ENCODE measurements at places on chromosomes 2 and 18.
A peak's percentile ranks its signal among the peaks of the same experiment; 100 is the strongest.

DNA sequence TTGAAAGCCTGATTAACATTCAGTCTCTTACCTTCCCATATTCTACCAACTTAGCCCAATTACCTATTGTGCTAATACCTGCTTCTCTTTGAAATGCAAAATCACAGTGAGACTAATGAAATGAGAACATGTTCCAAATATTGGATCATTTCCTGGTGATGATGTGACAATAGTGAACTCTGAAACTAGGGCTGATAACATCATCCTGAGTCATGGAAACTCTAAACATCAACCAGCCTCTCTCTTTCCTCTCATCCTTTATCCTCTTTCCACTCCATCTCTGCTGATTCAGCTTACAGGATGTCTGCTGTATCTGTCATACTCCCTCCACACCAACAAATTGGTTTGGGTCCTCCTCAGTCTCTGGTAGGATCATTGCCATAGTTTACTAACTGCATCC lies 98.8 kb upstream of the NCKAP5 start:
- no peak for DNase-seq

GRCh38 chr2:178874529-178875240 lies 67.5 kb upstream of the TTN start:
- no peak for DNase-seq

DNA sequence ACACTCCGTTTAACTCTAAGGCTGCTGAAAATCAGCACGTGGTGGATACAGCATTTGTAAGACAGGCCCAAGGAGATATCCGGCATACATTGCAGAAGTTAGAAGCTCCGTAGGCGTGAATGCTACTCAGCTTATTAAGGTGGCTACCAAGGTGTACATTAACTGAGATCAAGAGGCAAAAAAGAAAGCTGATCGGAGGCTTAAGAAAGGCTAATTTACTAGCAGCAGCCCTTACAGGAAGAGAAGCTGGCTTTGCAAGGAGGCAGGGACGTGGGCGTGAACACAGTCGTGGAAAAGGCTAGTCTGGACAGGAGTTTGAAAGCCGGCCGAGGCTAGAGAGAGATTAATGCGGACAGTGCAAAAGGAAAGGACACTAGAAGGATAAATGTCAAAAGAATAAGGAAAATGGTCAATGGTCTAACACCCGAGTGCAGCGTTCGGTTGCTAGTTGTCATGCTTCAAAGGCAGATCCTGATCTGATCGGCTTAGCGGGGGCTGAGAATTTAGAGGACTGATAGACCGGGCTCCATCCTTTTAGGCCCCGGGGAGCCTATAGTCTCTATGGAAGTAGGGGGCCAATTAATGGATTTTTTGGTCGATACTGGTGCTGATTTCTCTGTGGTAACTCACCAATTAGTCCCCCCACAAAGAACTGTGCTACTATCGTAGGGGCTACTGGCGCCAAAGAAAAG lies 45.6 kb upstream of the SELENOI start:
- DNase-seq = no peak

- no peak for DNase-seq
Observed at GRCh38 chr2:109724533-109725460, 69.3 kb upstream of the RGPD5 start.

DNA sequence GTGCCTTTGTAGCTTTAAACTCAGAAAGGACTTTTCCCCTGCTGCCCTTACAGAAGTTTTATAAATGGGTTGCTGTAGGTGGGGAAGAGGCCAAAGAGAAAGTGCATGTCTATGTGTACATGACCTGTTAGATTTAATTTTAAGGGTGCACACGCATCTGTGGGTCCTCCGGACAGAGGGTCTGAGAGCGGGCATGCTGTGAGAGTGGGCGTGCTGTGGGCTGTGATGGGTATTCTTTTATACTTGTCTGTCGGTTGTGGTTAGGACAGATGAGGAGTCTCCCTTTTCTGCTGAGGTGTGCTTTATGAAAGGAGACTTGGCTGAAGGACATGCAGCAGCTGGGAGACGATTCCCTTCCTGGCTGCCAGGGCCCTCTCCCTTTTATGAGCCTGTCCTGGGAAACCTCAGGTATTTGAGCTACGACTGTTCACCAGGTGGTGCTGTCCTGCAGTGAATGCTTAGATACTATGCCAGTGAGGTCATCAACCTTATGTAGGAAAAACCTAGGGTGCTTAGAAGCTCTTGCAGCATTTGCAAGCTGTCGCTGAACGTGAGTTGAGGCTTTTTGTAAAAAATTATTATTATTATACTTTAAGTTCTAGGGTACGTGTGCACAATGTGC lies 67.5 kb downstream of the TANC1 start:
- no peak for DNase-seq

DNA sequence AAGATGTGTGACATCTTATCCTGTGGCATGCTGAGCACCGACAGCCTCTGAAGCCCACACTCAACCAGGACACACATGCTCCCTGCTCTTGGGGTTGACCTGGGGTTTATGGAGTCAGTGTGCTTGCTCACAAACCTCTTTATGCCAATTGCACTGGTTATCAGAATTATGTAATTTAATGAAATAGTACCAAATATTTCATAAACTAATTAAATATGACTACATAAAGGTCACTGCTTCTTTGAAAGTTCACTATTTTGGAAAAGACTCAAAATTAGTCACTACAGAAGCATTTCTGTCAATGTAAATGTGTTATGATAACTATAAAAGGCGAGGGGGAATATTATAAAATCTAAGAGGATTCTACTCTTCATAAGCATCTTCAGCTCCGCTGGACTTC lies 76.7 kb downstream of the FHOD3 start:
- DNase-seq = no peak

DNA sequence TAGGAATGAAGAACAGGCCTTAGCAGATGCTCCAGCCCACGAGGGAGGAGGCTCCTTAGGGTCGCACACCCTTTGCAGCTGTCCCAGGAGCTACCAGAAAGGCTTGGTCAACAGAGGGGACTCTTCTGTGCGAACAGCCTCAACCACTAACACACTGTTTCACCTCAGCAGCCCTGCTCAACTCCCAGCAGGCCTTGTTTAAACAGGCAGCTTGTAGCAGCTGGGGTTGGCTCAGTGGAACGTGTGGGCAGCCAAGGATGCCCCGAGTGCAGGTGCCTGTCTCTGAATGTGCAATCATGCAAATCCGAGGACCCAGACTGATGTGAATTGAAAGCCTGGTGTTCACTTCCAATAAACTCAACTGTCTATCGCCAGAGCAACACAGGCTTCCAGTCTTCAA lies 88.7 kb upstream of the CXCR4 start:
- no peak for DNase-seq

GRCh38 chr2:233450864-233451575 lies 96.7 kb downstream of the DGKD start:
- DNase-seq = no peak

- no peak for DNase-seq
Observed at GRCh38 chr2:128690431-128690830, 371.8 kb upstream of the HS6ST1 start.

DNA sequence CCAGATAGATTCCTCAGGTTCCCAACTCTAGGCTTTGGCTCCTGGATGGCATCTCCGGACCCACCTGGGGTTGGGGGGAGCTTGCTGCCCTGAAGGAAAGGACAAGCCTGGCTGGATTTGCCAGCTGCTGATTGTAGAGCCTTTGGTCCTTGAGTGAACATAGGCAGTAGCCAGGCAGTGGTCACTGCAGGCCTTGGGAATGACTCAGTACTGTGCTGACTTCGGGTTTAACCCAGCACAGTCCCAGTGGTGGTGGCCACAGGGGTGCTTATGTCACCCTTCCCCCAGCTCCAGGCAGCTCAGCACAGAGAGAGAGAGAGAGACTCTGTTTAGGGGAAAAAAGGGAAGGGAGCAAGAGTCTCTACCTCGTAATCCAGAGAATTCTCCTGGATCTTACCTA lies 27.7 kb upstream of the ACTR2 start:
- no peak for DNase-seq

GRCh38 chr2:127675331-127676261 lies at the start of gene LIMS2:
TSS of gene LIMS2 (minus strand) at chr2:127675530. CDS start at chr2:127675024, 506 bp downstream.
- no peak for DNase-seq

- no peak for DNase-seq
Observed at GRCh38 chr2:18373664-18374063, 186.8 kb downstream of the RDH14 start.

GRCh38 chr2:3453190-3453999 lies 65.9 kb downstream of the ADI1 start:
- DNase-seq = no peak

DNA sequence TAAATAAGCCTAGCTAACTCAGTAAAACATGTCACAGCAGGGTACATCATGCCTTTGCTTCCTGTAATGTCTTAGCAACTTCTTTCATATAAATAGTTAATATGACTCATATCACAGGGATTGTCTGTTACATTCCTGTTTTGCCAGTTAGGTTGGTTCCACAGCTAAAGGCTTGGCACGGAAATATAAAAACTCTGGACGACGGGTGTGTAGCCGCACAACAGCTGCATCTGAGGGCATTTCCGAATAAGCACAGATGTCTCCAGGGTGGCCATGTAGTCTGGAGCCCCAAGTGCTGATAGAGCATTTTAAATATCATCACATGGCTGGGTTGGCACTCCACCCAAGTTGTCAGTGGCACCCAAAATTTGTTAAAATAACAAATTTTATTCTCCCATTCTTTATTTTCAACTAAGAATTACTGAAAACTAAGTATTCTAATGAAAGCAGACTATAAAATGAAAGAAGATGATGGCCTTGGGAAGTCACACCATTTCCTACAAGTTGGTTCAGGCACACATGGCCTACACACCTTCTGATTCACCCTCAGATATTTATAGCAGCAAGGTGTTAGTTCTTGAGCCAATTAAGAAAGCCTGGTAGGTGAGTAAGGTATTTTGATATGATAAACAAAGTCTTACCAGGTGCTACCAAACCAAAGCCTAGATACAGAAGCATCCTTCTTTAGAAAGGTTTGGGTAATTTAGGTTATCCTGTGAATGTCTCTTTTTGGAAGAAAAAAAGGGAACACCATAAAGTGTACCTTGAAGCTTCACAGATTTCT lies 61.8 kb upstream of the STK17B start:
- DNase-seq = no peak

GRCh38 chr2:126175222-126175621 lies 480.7 kb upstream of the GYPC start:
- no peak for DNase-seq

DNA sequence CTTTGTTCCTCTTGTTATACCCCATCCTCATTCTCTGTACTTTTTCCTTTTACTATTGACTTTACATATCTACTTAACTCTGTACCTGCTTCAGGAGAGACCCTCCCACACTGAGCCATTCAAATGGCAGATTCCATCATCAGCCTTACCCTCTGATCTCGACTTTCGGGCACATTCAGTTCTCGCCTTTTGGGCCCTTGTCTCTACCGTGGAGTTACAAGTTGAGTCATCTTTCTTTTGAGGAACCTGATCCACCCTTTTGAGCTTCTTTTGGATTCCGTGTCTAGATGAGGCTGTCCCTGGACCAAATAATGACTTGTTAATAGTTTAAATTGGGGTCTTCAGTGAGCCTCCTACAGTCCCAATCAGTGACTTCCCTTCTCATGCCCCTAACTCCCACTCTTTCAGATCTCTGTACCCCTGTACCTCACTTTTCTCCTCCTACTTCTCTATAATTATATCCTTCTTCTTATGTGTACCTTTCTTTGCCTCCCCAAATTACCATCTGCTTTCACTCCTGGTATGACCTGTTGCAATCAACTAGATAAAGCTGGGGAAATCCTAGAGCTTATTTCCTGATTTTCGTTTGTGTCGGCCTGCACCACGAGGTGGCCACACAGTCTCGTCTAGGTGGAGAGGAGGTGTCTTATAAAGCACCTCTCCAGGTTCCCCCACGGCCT lies 17.2 kb downstream of the SP110 start:
- DNase-seq = no peak

DNA sequence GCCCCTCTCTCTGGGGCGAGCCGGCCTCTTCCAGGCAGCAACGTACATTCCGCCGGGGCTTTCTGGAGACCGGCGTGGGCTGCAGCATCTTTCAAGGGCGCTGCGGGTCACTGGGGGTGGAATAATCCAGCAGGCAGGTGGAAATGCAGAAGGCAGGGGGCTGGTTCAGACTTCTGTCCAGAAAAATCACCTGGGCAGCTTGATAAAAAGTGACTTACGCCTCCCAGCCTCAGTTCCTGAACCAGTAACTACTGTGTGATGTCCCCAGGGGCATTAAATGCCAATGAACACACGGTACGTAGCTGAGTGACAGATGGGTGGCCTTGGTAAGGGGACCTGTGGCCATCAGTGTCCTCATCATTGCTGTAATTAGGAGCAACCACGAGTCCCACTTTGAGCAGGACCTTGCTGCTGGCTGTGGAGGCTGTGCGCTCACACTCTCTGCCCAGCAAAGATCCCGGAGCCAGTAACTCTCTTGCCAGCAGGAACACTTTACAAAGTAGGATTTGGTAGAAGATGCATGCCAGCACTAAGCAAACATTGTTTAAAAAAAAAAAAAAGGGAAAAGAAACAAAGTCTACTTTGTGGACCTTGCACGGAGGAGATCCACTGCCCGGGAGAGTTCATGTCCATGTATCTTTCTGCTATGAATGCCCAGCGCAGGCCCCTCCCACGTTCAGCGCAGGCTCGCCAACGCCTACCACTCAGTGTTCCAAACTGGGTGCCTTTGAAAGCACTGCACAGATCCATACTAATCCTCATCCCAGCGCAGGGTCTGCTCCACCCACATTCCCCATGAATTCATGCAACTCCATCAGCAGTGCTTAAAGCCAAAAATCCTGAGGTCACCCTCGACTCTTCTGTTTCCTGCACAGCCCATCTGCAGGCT lies 177.3 kb downstream of the HDAC4 start:
- DNase-seq = no peak

GRCh38 chr2:208097801-208098200 lies 26.5 kb downstream of the CRYGD start:
- no peak for DNase-seq

GRCh38 chr2:146661473-146662096 lies 1183.2 kb upstream of the ACVR2A start:
- DNase-seq = no peak

- DNase-seq = peak; percentile 56
Observed at GRCh38 chr18:59950215-59950944, 50.6 kb downstream of the PMAIP1 start.

- no peak for DNase-seq
Observed at GRCh38 chr2:12762976-12763375, 46.2 kb downstream of the TRIB2 start.

GRCh38 chr2:201432621-201433393 lies 18.5 kb downstream of the TRAK2 start:
- DNase-seq = no peak

DNA sequence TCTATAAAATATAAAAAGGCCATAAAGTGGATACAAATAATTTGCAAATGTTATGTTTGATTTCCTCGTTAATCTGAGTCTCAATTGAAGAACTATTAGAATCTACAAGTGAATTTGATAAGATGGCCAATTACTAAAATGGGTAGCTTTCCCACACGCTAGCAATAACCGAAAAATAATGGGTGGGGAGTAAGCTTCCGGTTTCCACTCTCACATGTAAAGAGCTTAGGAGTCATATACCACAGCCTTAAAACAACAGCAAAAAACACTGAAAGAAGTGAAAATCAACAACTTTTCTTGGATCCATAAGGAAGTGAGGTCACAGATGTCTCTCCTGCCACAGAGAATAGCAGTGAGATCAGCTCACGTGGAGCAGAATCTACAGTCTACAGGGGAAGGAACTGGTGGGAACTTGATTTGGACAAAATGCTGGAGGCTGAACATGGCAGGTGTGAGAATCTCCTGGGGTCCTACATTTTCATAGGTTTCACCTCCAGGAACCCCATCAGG lies 18.6 kb downstream of the THAP4 start:
- no peak for DNase-seq

- DNase-seq = no peak
Observed at GRCh38 chr2:184154438-184154837, 443.9 kb upstream of the ZNF804A start.

GRCh38 chr18:55694291-55694690 lies 106.3 kb upstream of the TCF4 start:
- DNase-seq = no peak
